ENCODE measurements at places on chromosomes 11 and 22.

- DNase-seq, result no peak
Observed at GRCh38 chr11:79449040-79449439, 8.2 kb upstream of the TENM4 start.

GRCh38 chr11:113159988-113160807 lies 154.2 kb upstream of the TTC12 start:
- DNase-seq, result no peak

DNA sequence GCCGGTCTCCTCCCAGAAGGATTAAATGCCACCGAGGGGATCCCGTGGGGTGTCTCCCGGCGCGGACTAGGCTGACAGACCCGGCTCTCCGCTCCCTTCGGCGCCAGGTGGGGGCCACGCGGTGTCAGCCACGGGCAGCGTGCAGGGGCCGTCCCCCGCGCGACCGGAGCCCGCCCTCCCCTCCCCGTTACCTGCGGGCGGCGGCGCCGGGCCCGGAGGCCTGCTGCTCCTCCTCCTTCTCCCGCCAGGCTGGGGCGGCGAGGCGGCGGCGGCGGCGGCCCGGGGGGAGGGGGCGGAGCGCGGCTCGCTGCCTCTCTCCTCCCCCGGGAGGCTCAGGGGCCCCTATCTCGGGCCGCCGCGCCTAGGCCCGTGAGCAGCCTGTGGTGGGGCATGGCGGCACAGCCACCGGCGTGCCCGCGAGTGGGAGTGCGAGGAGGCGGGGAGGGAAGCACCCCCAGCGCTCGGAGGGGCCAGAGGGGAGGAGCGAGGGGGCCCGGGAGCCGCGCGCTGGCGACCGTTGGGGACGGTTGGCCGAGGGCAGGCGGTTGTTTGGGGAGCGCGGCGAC lies 450 bp downstream of the ZBTB44 start:
- DNase-seq, result no peak

DNA sequence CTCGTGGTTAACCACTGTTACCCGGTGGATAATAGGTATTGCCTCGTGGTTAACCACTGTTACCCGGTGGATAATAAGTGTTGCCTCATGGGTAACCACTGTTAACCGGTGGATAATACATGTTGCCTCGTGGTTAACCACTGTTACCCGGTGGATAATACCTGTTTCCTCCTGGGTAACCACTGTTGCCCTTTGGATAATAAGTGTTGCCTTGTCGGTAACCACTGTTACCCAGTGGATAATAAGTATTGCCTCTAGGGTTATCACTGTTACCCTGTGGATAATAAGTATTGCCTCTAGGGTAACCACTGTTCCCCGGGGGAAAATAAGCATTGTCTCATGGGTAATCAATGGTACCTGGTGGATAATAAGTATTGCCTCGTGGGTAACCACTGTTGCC lies 15.0 kb upstream of the NXPE4 start:
- no peak for DNase-seq

DNA sequence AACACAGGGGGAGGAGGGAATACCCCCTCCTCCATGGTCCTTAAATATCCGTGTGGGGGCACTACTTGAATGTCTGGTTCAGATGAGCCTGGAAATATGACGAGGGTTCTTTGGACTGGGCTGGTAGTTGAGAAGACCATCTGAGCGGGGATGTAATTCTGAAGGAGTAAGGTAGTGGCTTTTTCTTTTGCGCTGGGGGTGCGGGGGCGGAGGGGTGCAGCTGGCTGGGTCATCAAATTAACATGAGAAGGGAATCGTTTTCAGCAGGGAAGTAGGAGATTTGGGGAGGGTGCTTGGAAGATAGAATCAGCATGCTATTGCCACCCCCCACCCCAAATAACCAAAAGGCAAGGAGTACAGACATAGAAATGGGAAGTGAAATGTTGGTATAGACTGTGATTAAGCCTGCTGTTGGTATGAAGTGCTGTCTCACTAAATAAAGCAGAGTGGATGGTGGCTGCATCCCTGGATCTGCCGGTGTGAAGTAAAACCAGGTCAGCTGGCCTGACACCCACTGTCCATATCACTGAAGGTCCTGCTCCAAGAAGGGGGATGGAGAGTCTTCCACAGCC lies 121.9 kb upstream of the HSD17B12 start:
- DNase-seq, result no peak

- no peak for DNase-seq
Observed at GRCh38 chr11:125141686-125142535, 22.6 kb upstream of the PKNOX2 start.
